ENCODE measurements at places on chromosomes 2 and 18.

DNA sequence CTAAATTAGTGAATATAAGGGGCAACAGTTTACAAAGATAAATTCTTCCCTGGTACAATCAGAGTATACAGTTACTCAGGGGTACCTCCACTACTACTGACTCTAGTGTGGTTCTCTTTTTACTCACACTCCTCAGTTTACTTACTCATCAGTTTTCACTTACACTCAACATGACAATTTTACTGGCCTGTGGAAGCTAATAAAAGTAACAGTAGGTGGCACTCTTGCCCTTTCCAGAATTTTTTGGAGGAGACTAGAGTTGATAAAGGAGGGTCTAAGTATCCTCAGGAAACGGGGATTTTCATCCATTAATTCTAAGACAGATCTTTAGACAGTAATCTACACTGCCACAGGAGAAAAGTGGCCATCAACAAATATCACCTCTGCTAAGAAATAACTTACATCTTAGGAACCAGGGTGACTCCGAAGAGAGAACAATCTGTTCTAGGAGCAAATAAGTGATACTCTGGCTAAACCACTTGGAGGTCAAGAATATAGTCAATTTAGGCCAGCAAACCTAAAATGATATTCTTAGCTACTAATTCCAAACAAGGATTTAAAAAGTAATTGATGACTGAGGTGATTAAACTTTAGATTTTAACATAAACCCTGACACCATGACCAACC, 61.3 kb downstream of the ATL2 start:
- no peak overlapping the region for H3K27ac ChIP-seq
- no peaks in the 10 kb centered on the region for H3K27me3 ChIP-seq
- H3K4me3 ChIP-seq, result no peak overlapping the region
- H3K4me1 ChIP-seq, result no peaks in the 10 kb centered on the region
- no peaks in the 10 kb centered on the region for H3K36me3 ChIP-seq

DNA sequence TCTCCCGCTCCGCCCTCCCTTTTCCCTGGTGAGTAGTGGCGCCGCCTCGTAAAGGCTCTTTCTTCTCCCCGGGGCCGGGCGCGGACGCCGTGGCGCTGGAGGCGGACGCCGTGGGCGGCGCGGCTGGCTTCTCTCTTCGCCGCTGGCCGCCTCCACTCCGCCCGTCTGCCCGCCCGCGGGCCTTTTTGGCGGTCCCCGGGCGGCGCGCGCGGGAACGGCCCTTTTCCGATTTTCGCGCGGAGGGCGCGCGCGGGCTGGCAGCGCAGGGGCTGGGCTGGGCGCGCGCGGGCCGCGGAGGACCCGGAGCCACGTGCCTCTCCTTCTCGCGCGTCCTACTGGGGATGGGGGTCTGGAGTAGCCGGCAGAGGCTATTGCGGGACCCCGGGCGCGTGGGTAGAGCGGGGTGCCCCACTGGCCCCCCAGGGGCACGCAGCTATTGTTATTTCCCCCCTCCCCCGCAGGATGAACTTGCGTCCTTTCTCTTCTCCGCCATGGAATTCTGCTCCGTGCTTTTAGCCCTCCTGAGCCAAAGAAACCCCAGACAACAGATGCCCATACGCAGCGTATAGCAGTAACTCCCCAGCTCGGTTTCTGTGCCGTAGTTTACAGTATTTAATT, 472 bp downstream of the SLC20A1 start:
- DNase-seq, result no peak
- peaks cover 6% of the 10 kb centered on the region for H3K36me3 ChIP-seq
- peak overlapping the region; percentile 79 for H3K27ac ChIP-seq
- H3K4me3 ChIP-seq, result peak overlapping the region; percentile 82
- no peaks in the 10 kb centered on the region for H3K27me3 ChIP-seq
- H3K4me1 ChIP-seq, result peaks cover 44% of the 10 kb centered on the region

- H3K27me3 ChIP-seq, result no peaks in the 10 kb centered on the region
- DNase-seq, result peak; percentile 37
- no peaks in the 10 kb centered on the region for H3K36me3 ChIP-seq
- peak overlapping the region; percentile 53 for H3K4me3 ChIP-seq
- peaks cover 57% of the 10 kb centered on the region for H3K4me1 ChIP-seq
- H3K27ac ChIP-seq, result peak overlapping the region; percentile 99
Observed at GRCh38 chr18:48947560-48947959, 3.2 kb downstream of the SMAD7 start.

- H3K27ac ChIP-seq, result peak within 1 kb of the TSS; percentile 98
- H3K27me3 ChIP-seq, result no peaks in the 10 kb centered on the region
- no peaks in the 10 kb centered on the region for H3K36me3 ChIP-seq
Observed at GRCh38 chr2:75560768-75561565, at the start of gene EVA1A. EVA1A (minus strand) TSS chr2:75560939; CDS start chr2:75518140, 42,799 bp downstream.

GRCh38 chr2:220533485-220533884, 906.1 kb downstream of the SLC4A3 start:
- no peaks in the 10 kb centered on the region for H3K27me3 ChIP-seq
- H3K4me3 ChIP-seq, result no peak overlapping the region
- H3K36me3 ChIP-seq, result no peaks in the 10 kb centered on the region
- no peaks in the 10 kb centered on the region for H3K4me1 ChIP-seq
- DNase-seq, result no peak

DNA sequence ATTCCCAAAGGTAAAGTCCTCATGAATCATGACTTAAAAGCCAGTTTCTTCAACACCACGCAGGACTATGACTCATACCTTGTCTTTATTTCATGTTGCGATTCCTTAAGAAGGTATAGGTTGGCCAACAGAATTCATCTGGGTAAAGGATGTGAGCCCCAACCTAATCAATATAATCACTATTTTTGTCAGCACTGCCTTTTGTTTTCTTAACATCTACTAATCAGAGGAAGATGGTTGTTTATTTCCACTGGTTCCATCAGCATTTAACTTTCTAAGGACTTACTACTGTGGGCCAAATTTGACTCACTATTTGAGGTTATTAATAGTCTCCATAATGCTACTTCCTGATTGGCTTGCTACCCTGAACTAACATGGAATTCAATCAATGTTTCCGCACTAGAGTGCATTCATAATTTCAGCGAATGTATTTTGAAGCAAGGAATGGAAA, 78.6 kb downstream of the SCG2 start:
- H3K36me3 ChIP-seq, result no peaks in the 10 kb centered on the region
- H3K27ac ChIP-seq, result no peak overlapping the region
- no peaks in the 10 kb centered on the region for H3K4me1 ChIP-seq
- H3K4me3 ChIP-seq, result no peak overlapping the region
- H3K27me3 ChIP-seq, result no peaks in the 10 kb centered on the region
- DNase-seq, result no peak

DNA sequence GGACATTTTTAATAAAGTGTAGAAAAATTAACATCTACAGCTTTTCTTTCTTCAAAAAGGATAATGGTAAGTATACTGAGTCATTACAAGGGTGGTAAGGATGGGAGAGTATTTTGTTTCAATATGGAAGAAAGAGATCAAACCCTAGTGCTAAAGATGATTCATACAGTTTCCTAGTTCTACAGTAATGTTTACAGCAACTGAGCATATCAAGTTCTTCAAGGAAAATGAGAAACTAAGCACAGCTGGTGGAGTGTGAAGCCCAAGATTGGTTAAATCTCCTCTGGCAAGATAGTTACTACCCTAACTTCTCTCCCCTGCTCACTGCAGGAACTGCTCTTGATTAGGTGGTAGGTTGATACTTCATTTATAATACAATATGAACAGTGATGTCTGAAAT, 467.5 kb downstream of the XIRP2 start:
- no peak overlapping the region for H3K4me3 ChIP-seq
- H3K27me3 ChIP-seq, result no peaks in the 10 kb centered on the region
- no peak overlapping the region for H3K27ac ChIP-seq
- no peaks in the 10 kb centered on the region for H3K36me3 ChIP-seq
- DNase-seq, result no peak

DNA sequence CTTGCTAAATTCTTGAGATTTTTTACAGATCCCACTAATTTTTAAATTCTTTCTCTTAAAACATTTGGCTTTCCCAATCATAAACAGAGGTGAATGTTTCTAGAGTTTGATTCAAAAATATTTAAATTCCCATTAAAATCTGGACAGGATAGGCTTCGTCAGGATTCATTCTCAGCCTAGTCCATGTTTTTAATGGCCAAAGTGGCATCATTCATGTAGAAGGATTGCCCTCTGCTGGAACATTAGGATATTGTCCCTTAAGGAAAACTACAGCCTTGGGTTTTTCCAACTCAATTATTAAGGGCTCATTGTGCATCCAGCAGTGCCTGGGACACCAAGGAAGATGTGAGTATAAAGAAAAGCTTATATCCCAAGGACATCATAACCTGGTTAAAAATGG, 71.7 kb downstream of the TPGS2 start:
- no peaks in the 10 kb centered on the region for H3K27me3 ChIP-seq
- peaks cover 15% of the 10 kb centered on the region for H3K4me1 ChIP-seq
- no peak for DNase-seq
- no peak overlapping the region for H3K27ac ChIP-seq
- no peak overlapping the region for H3K4me3 ChIP-seq

DNA sequence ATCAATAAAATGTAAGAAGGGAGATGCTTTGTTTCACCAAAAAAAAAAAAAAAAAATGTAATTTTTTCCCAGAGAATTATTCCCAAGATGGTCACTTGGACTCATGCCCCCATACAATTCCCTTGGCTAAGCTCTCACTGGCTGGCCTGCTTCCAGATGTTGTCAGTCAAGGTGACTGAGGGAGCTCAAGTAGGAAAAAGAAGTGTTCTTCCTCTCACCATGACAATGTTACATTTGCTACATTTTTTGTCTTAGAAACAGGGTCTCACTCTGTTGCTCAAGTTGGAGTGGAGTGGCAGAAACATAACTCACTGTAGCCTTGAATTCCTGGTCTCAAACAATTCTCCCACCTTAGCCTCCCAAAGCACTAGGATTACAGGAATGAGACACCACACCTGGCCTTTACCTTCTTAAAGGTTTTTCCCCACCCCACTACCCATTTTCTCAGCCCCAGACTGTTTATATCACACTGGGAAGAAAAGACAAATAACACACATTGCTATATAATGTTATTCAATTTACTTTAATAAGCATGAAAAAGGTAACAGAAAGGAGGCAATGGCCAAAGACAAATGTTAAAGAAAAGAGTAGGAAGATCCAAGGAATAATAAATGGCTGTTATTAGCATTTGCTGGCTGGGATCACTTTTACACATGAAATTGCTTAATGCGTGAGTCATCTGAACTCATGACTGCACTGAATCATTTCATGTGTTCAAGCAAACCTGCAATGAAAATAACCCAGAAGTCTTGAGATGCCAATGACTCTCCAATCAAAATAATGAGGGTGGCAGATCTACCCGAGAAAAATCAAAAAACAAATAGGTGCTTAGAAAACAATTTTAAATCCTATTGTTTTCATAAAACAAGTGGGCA, 45.2 kb downstream of the ACVR1 start:
- peaks cover 14% of the 10 kb centered on the region for H3K4me1 ChIP-seq
- H3K27me3 ChIP-seq, result no peaks in the 10 kb centered on the region
- DNase-seq, result peak; percentile 28

DNA sequence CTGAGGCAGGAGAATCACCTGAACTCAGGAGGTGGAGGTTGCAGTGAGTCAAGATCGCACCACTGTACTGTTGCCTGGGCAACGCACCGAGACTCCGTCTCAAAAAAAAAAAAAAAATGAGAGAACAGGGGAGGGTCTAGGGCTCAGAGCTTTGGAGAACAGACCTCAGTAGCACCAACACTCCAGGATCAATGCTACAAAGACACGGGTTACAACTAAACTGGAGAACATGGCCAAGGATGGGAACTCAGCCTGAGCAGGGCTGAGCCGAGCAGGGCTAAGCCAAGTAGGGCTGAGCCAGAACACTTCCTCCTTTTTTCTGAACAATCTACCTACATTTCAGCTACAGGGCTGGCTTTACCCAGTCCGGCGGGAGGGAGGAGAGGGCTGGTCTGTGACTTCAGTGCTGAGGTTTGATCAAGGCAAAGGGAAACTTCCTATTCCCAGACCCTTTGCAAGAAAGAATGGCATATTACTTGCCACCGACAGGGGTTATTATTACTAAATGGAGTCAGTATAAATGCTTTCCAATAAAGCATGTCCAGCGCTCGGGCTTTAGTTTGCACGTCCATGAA, 2.9 kb upstream of the CASP8 start:
- H3K4me3 ChIP-seq, result peak overlapping the region; percentile 39
- peak overlapping the region; percentile 91 for H3K27ac ChIP-seq
- H3K4me1 ChIP-seq, result peaks cover 16% of the 10 kb centered on the region

DNA sequence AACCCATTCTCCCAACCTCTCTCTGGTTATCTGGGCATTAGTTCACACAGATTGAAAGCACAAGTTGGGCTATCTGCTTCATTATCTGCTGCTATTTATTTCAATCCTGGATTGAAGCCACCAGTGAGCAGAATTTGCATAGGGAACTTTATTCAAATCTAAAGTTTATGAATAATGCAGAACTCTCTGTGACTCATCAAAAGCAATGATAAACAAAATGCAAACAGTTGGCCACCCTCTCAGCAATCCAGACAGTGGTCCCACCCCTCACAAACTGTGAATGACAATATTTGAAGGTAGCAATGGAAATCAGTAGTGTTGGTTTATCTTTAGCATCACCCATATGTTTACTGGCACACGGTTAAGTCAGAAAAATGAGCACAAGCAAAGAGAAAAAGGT, 106.8 kb upstream of the TMEM178A start:
- H3K36me3 ChIP-seq, result no peaks in the 10 kb centered on the region
- H3K27me3 ChIP-seq, result no peaks in the 10 kb centered on the region
- no peaks in the 10 kb centered on the region for H3K4me1 ChIP-seq
- no peak for DNase-seq
